A673 (cell line): ENCODE measurements at places on chromosomes 7 and 10.

GRCh38 chr7:51647931-51648351 lies 331.3 kb upstream of the COBL start:
- H3K4me1 ChIP-seq, result no peaks in the 10 kb centered on the region
- no peak overlapping the region for H3K27ac ChIP-seq
- DNase-seq, result no peak
- H3K27me3 ChIP-seq, result no peaks in the 10 kb centered on the region
- H3K4me3 ChIP-seq, result no peak overlapping the region
- no peaks in the 10 kb centered on the region for H3K36me3 ChIP-seq

DNA sequence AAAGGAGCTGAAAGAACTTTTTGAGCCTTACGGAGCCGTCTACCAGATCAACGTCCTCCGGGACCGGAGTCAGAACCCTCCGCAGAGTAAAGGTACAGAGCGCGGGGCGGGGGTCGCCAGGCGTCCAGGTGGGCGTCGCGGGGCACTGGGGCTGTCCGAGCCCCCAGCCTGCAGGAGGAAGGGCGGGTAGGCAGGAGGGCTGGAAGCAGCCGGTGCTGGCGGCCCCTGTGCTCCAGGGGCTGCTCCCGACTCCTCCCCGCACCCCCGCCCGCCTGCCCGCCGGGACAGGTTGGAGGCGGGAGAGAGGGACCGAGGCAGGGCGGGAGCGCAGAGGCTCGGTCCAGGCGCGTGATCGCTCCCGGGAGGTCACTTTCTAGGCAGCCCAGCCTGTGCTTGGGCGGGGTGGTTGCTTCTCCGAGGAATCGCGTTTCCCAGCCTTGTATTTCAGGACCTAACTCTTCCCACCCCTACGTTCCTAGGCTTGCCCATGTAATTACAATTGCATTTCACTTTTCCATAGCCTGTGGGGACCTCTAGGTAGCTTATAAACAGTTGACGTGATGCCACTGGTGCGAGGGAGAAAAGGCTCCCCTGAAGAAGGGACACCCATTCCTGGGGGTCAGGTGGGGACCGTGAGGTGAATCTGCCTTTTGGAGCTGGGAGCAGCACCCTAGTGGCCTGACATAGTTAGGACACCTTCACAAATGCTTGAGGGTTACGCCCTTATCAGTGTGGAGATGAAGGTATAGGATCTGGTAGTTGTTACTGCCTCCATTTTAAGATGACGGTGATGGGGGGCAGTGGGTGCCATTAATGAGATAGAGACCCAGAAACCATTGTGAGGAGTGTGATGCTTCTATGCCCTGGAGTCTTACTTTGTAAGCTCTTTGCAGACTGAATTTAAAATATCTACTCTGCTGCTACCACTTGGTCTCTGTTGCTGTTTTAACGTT lies 148.2 kb downstream of the CELF2 start:
- no peak overlapping the region for H3K27ac ChIP-seq
- H3K36me3 ChIP-seq, result no peaks in the 10 kb centered on the region
- H3K4me1 ChIP-seq, result no peaks in the 10 kb centered on the region
- peak; percentile 24 for DNase-seq
- peaks cover 95% of the 10 kb centered on the region for H3K27me3 ChIP-seq

GRCh38 chr7:20438248-20438647 lies 107.5 kb downstream of the ITGB8 start:
- no peak overlapping the region for H3K27ac ChIP-seq
- H3K4me1 ChIP-seq, result no peaks in the 10 kb centered on the region
- DNase-seq, result no peak
- no peak overlapping the region for H3K4me3 ChIP-seq

DNA sequence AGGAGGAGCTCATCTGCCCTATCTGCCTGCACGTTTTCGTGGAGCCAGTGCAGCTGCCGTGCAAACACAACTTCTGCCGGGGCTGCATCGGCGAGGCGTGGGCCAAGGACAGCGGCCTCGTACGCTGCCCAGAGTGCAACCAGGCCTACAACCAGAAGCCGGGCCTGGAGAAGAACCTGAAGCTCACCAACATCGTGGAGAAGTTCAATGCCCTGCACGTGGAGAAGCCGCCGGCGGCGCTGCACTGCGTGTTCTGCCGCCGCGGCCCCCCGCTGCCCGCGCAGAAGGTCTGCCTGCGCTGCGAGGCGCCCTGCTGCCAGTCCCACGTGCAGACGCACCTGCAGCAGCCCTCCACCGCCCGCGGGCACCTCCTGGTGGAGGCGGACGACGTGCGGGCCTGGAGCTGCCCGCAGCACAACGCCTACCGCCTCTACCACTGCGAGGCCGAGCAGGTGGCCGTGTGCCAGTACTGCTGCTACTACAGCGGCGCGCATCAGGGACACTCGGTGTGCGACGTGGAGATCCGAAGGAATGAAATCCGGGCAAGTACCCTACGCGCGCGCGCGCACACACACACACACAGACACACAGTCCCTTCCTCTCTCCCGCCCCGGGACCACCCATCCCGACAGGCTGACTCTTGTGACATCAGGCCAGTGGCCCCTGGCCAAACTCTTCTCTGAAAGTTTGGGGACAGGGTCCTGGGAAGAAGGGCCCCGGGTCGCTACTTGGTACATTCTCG lies 538 bp downstream of the TRIM8 start:
- peak overlapping the region; percentile 88 for H3K27ac ChIP-seq
- no peaks in the 10 kb centered on the region for H3K36me3 ChIP-seq
- peaks cover 14% of the 10 kb centered on the region for H3K4me1 ChIP-seq
- peak overlapping the region; percentile 96 for H3K4me3 ChIP-seq

GRCh38 chr10:17381502-17382142 lies 72.8 kb downstream of the ST8SIA6 start:
- H3K27ac ChIP-seq, result no peak overlapping the region
- DNase-seq, result no peak
- H3K4me1 ChIP-seq, result no peaks in the 10 kb centered on the region
- no peaks in the 10 kb centered on the region for H3K36me3 ChIP-seq
- no peak overlapping the region for H3K4me3 ChIP-seq
- H3K27me3 ChIP-seq, result no peaks in the 10 kb centered on the region

GRCh38 chr10:6615971-6616370 lies 35.9 kb upstream of the PRKCQ start:
- no peaks in the 10 kb centered on the region for H3K36me3 ChIP-seq
- H3K27ac ChIP-seq, result no peak overlapping the region
- no peak for DNase-seq
- H3K4me1 ChIP-seq, result no peaks in the 10 kb centered on the region
- peaks cover 87% of the 10 kb centered on the region for H3K27me3 ChIP-seq
- H3K4me3 ChIP-seq, result no peak overlapping the region

GRCh38 chr10:59575269-59575668 lies 134.4 kb downstream of the SLC16A9 start:
- no peak for DNase-seq
- H3K4me3 ChIP-seq, result no peak overlapping the region
- H3K27me3 ChIP-seq, result no peaks in the 10 kb centered on the region
- H3K27ac ChIP-seq, result no peak overlapping the region
- H3K4me1 ChIP-seq, result peaks cover 14% of the 10 kb centered on the region
